ENCODE measurements at places on chromosomes 16 and 17.
A peak's percentile ranks its signal among the peaks of the same experiment; 100 is the strongest.

DNA sequence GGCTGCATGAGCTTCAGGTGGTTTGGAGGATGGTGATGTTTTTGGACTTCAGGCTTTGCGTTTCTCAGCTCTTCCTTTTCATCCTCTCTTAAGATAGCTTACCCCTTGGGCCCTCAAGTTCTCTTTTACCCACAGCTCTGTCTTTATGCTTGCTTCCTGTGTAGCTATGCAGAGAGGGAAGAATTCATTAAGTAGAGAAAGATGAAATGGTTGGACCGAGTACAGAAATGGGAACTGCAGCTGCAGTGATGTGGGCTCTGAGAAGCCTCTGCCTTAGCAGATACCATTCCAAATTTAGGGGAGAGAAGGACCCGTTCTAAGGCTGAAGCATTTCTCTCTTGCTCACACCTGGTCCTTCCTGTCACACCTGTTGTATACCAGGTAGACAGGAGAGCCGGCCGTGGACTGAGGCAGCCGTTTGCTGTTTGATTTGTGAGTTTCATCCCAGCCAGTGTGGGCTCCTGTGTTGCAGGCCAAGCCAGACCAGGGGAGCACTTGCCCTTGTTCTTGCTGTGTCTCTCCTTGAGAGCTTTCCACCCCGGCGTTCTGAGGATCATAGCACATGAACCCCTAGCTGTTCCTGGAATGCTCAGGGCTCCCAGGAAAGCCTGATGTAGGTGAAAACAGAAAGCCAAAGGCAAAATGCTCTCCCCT lies 392.7 kb downstream of the CPPED1 start:
- no peak for DNase-seq

DNA sequence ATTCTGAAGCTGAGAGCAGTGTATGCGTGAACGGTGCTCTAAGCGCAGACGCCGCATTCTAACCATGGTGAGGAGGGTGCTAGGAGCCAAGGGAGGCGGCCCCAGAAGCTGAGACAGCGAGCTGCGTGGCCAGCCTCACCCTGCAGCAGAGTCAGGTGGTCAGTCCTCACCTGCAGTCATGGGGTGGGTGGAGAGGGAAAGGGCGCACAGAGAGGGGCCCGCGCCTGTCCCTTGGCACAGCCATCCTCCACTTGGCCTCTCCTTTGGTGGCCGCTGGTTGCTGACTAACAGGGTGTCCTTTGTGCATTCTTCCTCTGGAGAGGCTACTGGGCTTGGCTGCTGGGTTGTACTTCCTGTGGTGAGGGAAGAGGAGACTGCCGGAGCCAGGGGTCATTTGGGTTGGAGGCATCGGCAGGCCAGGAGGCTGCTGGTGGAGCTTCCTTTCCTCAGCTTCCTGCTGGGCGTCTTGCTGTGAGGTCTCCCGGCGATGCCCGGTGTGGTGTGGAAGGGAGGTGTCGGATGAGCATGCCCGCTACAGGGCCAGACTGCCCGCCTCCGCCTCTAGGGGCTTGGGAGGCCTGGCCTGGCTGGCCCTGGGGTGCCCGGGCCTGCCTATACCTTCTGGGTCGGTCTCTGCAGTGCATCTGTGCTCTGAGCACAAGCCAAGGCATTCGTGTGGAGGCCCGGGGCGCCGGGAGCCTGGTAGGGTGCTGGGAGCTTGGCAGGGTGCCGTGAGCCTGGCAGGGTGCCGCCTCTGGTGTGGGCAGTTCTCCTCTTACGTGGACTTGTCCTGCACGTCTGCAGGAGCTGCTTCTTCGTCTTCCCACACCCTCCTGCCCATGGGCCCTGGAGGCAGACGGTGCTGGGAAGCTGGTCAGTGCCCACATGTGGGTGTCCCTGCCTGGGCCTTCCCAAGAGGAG lies 17.4 kb downstream of the RNF213 start:
- DNase-seq = no peak

- DNase-seq = peak; percentile 20
These were observed 63.6 kb downstream of the SCNN1B start for GRCh38 chr16:23365602-23366240.

- no peak for DNase-seq
These were observed 47.5 kb downstream of the XYLT1 start for GRCh38 chr16:17423221-17423620.

DNA sequence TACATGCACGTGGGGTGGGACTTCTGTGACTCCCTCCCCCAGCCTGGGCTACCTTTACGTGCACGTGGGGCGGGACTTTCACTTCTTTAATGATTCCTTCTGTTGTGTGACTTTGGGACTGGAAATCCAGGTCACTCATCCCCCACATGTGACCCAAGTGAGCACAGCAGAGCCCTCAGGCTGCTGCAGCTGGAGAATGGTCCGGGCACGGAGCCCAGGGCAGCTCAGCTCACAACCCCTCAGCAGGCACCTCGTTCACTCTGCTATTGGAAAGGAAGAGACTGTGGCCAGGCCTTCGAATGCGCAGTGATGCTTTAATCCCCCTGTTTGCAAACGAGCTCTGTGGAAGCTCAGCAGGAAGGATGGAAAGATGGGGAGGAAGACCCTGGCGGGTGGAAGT lies 14.7 kb downstream of the DBNDD1 start:
- DNase-seq = no peak

DNA sequence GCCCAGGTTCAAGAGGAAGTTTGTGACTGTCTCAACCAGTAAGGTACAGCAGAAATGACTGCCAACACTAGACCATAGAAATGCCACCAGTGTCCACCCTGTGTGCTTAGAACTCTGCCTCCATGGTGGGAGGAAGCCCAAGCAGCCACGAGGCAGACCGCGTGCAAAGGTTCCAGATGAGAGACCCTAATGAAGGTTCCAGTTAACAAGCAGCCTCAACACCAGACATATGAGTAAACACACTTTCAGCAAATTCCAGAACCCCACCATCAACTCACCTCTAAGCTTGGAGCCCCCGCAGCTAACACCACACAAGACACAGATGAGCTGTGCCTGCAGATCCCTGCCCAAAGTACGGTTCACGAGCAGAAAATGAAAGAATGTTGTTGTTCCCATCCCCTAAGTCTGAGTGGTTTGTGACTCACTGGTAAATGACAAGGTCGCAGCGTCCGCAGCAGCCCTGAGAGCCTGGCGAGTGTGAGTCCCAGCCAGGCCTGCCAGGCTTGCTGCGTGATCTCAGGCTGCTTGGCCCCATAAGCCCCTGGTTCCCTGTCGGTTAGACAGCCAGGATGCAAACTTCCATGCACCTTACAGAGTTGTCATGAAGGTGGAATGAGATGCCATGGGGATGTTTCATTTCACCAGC lies 193.7 kb downstream of the C16orf95 start:
- DNase-seq = no peak

DNA sequence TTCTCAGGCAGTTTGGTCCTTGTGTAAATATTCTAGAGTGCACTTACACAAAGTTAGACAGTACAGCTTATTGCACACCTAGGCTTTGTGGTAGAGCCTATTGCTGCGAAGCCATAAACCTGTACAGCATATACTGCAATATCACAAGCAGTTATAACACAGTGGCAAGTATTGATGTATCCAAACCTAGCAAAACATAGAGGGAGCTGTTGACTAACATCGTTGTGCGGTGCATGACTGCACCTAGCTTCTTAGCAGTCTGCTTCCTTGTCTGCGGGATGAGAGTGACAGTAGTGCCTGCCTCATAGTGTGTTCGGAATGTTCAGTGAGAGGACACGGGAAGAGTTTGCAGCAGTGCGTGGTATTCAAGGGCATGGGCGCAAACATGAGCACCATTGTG lies 78.9 kb downstream of the MPRIP start:
- no peak for DNase-seq

GRCh38 chr16:61936522-61936921 lies 99.7 kb downstream of the CDH8 start:
- no peak for DNase-seq

- peak; percentile 52 for DNase-seq
These were observed 17.6 kb downstream of the HIGD1B start for GRCh38 chr17:44865231-44865660.

DNA sequence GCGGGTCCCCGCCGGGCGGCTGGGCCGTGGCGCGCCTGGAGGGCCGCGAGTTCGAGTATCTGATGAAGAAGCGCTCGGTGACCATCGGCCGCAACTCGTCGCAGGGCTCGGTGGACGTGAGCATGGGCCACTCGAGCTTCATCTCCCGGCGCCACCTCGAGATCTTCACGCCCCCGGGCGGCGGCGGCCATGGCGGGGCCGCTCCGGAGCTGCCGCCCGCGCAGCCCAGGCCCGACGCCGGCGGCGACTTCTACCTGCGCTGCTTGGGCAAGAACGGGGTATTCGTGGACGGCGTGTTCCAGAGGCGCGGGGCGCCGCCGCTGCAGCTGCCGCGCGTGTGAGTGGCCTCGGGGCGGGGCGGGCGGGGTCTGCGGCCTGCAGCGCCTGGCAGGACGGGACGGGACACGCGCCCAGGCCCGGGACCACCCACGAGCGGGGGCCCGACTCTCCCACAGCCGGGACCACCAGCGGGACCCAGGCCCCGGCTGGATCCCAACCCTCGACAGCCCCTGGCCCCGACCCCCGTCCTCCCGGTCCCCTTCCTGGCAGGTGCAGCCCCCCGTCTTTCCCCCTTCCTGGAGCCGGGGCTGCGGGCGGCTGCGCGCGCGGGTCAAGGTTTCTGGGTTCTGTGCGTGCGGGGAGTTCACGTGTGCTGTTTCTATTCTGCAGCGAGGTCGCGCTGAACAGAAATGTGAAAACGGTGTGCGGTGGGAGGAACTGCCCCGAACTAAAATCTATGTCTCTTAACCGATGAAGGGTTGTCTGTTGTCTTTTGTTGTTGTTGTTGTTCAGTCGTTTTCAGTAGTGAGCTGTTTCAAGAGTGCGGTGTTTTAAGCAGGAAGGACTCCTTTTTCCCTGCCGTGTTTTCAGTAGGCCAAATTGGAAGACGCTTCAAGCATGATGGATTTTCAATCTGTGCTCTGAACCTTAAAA lies 705 bp downstream of the FOXK2 start:
- no peak for DNase-seq

GRCh38 chr17:34253139-34253525 lies 2.0 kb upstream of the CCL2 start:
- no peak for DNase-seq

GRCh38 chr16:72744076-72744793 lies 303.7 kb downstream of the ZFHX3 start:
- no peak for DNase-seq

GRCh38 chr16:84138824-84139627 lies 6.0 kb downstream of the HSDL1 start:
- DNase-seq = no peak

- no peak for DNase-seq
These were observed 200.7 kb downstream of the CCDC182 start for GRCh38 chr17:57544401-57544800.

DNA sequence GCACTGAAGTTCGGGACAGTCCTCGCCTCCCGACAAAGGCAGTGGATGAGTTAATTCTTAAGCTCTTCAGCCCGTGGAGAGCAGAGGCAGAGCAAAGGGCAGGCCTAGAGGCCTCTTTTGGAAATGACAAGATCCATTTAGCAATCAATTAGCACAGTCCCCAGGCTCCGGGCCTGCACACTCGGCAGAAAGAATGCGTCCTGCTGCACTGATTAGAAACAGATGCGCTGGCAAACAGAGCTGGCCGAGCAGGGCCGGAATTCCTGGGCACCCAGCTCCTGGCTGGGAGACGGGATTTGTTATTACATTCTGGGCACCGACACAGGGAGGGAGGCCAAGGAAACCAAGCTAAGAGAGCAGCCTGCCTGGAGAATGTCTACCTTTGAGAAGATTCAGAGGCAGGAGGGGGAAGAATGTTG lies 162.9 kb downstream of the COPRS start:
- no peak for DNase-seq

Measured in bronchial epithelial cell (primary cell).